ENCODE measurements at places on chromosomes 4 and X.

- DNase-seq: no peak
Observed at GRCh38 chrX:75746891-75747639, 38.0 kb downstream of the MAGEE2 start.

- DNase-seq: no peak
Observed at GRCh38 chrX:31464306-31464915, 392.6 kb upstream of the FTHL17 start.

DNA sequence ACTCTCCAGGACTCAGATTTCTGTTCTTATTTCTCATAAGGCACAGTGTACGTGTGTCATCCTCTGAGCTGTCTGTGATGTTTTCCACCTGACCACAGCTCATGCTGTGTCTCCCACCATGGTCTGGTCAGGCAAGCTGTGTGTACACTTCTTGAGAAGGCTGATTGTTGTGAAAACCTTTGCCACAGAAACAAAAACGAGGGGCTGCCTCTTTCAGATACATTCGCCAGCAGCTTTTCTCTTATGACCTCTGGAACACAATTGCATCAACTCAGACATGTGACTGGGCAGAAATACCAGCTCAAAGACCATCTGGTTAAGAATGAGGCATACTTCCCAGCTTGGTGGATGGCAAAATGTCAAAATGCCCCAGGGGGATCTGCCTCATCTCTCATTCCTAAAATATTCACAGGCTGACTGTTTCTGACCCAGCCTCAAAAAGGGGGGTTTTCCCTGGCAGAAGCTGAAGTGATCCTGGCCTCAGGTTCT, 46.1 kb downstream of the PGRMC2 start:
- no peak for DNase-seq

GRCh38 chrX:139224953-139225665, 305.4 kb upstream of the F9 start:
- no peak for DNase-seq

- no peak for DNase-seq
Observed at GRCh38 chr4:186765673-186766546, 42.3 kb upstream of the FAT1 start.

- DNase-seq: no peak
Observed at GRCh38 chr4:56650262-56651055, 30.6 kb downstream of the HOPX start.

- no peak for DNase-seq
Observed at GRCh38 chrX:21408788-21409187, 34.6 kb downstream of the CNKSR2 start.

DNA sequence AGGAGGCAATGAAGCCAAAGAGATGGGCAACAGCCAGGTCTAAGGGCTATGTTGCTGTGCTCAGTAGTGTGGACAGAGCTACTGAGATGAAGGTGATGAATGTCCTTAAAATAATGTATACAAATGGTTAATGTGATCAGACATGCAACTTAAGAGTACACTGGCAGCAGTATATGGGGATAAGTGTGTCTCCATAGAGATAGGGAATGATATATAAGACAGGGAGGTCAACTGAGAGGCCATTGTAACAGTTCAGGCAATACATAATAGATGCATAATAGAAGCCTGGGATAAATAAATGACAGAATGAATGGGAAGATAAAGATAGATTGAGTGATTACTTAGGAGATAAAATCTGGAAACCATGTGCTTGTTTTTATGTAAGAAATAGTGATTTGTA, 250.0 kb downstream of the CFAP299 start:
- DNase-seq: no peak

DNA sequence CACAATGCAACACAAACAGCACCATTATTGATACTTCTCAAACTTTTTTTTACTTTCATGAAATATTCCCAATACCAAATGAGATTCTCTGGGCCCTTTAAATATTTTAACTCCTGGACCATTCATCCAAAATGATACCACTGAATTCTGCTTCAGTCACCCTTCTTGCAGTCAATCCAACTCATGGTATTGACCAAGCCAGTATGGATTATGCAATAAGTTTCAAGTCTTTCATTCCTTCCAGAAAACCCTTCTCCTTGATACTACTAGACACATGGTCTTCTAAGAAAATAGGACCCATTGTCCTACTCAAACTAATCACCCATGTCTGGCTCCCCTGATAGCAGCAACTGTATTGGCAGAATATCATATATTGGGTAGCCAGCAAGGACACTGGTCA, 23.0 kb downstream of the ZNF721 start:
- no peak for DNase-seq

DNA sequence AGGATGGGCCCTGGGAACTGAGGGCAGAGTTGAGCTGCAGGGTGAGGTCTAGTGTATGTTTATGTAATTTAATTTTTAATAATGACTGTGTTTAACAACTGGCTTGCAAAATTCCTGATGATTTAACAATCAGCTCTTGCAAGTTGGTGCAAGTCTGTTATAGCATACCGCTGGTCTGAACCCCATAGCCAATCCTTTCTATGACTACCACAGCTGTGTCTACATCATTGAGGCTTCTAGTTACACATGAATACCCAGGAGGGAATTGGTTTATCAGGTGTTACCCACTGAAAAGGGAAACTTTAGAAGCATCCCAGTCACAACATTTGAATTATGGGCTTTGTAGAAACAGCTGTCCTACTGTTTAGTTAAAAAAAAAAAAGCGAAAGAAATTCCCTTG, 38.3 kb downstream of the SUPT20HL1 start:
- DNase-seq: no peak

DNA sequence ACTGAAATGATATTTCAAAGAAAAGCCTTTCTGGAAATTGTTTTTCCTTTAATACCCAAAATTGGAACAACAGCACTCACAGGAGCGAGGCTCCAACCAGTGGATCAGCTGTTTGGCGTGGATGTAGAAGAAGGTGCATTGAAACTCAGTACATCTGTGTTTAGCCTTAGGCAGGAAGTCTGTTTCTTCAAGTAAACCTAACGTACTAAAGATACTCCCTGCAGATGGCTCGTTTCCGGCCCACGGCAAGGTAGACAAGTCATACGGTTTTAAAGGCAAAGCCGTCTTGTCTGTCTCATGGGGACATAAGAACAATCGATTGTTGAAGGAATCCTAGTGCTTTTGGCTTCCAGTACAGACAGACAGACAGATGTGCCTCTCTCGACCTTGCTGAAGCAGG, 50.0 kb upstream of the CLCN4 start:
- DNase-seq: no peak

- DNase-seq: no peak
Observed at GRCh38 chr4:833156-833555, 7.2 kb upstream of the CPLX1 start.

DNA sequence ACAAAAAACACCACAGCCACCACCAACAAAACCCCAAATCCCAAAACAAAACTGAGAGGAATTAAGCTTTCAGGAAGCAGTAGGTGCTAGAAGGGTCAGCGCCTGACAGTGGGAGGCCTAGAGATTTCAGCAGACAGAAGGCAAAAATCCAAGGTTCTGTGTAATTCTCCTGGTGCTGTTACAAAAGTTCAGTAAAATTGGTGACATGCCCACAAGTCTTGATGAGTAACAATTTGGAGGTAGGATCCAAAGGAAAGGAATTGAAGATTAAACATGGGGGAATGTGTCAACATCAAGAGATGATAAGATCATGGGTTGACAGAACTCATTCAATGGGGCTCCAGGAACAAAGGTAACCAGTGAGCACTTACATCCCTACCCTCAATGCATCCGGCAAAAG, 653.8 kb upstream of the CPEB2 start:
- no peak for DNase-seq

GRCh38 chrX:53441531-53442321, 7.6 kb upstream of the HSD17B10 start:
- peak; percentile 84 for DNase-seq

DNA sequence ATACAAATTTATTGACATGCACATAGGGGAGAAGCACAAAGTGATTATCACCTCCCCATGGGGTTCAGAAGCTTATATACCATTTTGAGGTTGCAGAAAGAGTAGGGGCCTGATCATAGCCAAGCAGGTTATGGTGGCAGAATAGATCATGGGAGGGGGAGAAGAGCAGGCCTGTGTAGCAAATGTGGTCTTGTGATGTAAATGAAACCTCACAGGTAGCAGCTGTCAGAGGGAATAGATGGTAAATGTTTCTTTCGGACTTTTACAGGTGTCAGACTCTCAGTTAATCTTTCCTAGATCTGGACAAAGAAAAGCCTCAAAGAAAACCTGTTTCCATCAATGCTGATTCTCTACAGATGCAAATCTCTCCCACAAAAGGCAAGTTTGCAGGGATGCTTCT, 84.4 kb downstream of the CFAP299 start:
- DNase-seq: no peak

DNA sequence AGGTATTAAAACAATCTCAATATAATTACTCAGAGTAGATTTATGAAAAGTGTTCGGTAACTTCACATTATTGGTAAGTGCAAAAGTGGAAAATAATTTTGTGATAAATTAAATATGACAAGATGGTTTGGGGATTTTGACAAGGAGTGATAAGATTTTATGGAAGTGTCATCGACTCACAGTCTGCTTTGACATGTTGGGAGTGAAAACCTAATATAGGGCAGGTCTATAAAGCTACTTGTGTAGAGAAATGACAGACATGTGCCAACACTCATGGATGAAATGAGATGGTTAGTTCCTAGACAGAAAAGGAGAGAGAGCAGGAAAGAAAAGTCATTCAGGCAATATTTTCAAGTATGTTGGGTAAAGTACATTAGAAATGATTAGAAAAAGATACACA, 456.8 kb downstream of the TRAM1L1 start:
- no peak for DNase-seq

GRCh38 chr4:76200771-76201231, 12.8 kb downstream of the SCARB2 start:
- DNase-seq: no peak

DNA sequence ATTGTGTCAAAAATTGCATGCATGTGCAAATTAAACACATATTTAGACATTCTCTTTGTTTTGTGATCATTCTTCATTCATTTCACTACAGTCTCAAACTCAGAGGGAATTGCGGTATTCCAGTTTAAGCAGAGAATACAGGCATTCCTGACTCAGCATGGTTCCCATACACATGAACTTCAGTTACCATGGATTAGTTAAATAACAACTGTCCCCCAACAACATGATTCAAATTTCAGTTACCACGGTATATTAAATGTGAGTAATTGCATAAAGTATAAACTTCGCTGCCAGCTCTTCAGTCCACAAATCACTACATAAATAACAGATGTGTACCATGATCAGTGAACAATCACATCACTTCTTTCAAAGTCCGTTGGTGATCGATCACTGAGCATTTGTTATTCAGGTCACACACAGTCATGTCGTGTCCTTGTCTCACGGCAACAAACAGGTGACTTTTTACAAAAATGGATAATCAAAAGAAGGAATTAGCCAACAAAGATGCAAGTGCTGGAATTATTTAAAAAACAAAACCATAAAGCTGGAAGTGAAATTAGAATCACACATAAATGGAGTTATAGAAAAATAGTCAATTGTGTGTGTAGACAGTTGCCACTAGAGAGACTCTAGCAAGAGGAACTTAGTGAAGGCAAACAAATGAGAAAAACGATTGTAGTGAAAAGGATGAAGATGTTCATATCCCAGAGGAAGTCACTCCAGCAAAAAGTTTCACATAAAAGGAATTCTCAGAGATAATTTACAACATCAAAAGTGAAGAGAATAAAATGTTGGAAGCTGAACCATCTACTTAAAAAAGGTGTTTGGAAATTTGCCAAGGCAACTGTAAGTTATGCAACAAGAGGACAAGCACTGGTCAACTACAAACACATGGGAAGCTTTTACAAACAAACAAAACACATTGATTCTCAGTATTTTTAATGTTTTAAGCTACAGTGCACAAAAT, 138.6 kb upstream of the SMARCAD1 start:
- DNase-seq: no peak

GRCh38 chr4:3251691-3252479, 2.9 kb downstream of the MSANTD1 start:
- no peak for DNase-seq

GRCh38 chrX:17494216-17494615, 119.2 kb downstream of the NHS start:
- DNase-seq: no peak

GRCh38 chrX:117969328-117969727, 147.3 kb downstream of the KLHL13 start:
- DNase-seq: no peak

- no peak for DNase-seq
Observed at GRCh38 chr4:85842540-85842939, 367.6 kb downstream of the ARHGAP24 start.

DNA sequence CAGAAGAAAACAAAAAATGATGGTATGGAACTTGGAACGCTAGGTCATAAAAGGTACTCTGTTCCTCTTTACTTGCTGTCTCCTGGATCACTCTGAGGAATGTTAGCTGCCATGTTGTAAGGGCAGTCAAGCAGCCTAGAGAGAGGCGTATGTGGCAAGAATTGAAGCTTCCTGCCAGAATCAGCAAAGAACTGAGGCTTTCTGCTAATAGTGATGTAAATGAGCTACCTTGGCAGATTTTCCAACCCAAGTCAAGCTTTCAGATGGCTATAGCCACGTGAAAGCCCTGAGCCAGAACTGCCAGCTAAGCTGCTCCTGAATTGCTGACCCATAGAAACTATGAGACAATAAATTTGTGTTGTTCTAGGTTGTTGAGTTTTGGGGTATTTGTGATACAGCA, 38.7 kb downstream of the AASDH start:
- DNase-seq: no peak

DNA sequence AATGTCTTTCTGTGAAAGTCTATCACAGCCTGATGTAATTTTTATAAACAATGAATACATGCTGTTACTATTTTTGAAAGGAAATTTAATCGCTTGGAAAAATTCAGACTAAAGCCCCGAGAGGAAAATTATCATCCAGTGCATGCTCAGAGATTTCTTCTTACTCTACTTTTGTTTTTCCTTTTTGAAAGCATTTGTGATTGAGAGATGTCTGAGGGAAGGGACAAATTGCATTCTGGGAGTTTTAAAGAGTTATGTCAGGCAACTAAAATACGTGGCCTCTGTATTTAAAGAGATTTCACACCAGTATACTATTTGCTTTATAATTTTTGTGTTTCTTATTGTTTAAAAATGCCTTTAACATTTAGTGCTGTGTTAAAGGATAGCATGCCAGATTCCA, 1.4 kb upstream of the ZFX start:
- DNase-seq: no peak

GRCh38 chrX:4708970-4709760, 995.7 kb upstream of the PRKX start:
- no peak for DNase-seq
